ENCODE measurements at places on chromosomes 5 and 9.

DNA sequence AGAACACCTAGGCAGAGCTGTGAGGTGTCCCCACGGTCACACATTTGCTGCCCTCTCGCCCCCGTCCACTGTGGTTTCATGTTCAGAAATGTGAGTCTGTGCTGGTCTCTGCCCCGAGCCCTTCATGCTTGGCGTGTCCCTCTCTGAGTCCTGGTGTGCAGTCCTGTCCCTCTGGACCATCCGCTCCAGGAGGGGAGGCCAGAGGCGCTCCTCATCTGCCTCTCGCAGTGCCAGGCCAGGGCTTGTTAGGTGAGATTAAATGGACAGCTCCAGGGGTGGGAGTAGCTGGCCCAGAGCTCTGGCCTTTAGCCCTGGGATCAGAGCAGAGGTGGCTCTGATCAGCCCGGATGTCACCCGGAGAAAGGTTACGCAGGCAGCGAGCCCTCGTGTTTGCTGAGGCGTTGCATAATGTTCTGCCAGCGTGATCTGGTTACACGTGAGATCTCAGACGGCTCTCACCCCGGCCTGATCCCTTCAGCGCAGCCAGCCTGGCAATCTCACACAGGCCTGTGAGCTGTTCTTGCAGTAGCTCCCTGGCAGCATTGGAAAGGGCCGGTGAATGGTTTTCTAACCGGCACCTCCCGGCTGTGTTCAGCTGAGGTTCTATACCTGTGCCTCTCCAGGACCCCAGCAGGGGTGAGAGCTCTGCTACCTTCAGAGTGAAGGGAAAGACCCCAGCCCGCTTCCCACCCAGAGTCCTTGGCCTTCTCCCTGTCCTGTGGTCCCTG is 24.5 kb downstream of the PTGES2 start:
- peak; percentile 41 for DNase-seq

- no peak for DNase-seq
Measured at GRCh38 chr5:170342153-170342725, 44.7 kb upstream of the LCP2 start.

- DNase-seq: no peak
Measured at GRCh38 chr5:152184266-152184665, 220.8 kb downstream of the NMUR2 start.

DNA sequence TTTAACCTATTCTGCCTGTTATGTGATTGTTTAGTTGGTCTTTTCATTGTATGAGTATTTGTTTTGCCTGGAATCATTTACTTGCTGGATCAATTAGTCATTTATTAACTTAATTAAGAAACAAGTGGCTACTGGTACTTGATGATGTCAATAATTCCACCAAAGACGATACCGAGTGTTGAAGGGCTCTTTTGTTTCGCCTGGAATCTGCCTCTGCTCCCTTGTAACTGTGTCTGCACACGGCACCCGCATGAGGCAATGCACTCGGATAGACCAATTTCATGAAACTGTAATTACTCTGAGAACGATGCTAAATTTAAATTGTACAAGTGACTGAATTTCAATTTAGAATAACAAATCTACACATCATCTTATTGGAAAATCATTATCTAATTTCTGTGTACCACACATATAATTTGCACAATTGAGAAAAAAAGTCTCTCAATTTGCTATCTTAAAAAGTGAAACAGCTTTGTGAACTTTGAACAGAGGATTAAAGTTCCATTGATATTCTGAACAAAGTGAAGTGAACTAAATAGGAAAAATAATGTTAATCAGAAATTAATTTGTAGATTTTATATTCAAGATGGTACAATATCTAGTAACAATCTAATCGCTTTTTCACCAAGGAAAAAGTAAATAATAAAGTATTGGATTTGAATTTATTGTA is 143.2 kb downstream of the CTNND2 start:
- DNase-seq: no peak

DNA sequence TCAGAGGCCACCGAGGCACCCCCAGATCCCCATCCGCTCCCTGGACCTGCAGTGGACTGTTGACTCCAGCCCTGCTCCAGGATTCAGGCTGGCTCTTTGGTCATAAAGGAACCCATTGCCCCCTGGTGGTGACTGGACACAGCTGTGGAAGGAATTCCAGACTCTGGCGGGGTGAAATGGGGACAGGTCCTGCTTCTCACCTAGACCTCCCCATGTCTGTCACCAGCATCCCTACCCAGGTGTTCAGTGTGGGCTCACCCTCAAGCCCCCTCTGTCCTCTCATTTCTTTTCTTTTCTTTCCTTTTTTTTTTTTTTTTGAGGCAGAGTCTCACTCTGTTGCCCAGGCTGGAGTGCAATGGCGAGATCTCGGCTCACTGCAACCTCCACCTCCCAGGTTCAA is 25.5 kb upstream of the STXBP1 start:
- DNase-seq: peak; percentile 85

DNA sequence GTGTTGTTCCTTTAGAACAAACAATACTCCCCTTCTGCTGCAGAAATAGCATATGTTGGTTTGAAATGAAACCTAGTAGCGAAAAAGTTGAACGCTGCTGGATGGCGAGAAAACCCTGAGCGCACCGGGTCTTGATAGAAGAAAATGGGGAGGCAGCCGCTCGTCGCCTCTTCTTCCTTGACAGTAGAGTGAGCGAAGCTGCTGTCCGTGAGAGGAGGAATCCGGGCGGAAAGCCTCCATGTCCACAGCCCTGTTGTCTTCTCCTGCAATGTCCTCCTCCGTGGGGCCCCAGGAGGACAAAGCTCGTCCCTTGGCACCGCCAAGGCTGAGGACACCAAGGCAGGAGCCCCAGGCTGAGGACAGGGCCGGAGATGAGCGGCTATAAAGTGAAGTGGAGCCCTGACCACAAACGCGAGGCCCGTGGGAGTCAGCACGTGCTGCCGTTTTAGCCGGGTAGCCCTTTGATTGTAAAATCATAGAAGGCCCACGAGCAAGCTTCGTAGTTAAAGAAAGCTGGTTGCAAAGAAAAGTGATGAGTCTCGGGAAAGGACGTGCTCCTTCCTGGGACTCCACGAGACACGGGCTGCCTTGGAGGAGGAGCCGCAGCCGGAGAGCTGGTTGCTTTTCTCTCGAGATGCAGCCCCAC is 35.6 kb downstream of the MRPL36 start:
- no peak for DNase-seq

DNA sequence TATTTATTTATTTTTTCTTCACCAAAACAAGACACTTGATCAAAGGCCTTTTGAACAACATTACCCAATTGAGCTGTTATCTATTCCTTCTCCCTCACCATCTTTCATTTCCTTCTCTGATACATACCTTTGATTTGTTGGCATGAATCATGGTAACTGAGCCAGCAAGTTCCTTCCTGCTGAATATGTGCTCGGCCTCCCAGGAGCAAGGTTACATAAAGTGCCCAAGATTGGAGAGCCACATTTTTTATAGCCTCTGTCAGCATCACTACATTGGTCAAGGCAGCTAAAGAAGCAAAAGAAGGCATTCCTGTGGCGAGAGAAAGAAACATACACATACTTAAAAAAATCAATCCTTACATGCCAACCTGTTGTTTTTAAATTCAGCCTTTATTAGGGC is 369.6 kb downstream of the CYLC2 start:
- no peak for DNase-seq

GRCh38 chr5:58466939-58467338 is 7.1 kb upstream of the PLK2 start:
- peak; percentile 24 for DNase-seq

DNA sequence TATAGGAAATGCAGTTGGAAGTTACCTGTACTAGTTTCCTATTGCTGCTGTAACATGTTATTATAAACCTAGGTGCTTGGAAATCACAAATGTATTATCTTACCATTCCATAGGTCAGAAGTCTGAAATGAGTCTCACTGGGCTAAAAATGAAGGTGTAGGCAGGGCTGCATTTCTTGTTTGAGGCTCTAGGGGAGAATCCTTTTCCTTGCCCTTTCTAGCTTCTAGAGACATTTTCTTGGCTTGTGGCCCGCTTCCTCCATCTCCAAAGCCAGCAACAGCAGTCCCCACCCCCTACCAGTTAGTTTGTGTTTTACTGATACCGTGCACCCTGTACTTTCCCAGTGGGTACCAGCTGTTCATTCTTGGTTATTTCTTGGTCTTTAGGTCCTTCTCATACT is 153.3 kb downstream of the SLF1 start:
- DNase-seq: no peak

DNA sequence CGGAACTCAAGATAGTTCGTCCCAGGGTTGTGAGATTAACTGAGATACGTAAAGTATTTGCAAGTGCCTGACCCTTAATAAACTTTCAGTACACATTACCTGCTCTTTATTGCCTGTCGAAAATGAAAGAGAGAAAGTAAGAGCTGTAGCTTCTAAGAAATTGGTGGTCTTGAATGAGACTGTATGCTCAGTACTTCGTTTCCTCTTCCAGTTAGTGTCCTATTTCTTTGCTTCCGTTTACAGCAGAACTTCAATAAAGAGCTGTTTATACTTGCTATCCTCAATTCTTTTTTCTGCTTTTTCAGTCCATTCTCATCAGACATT is 534 bp downstream of the SRFBP1 start:
- DNase-seq: no peak

DNA sequence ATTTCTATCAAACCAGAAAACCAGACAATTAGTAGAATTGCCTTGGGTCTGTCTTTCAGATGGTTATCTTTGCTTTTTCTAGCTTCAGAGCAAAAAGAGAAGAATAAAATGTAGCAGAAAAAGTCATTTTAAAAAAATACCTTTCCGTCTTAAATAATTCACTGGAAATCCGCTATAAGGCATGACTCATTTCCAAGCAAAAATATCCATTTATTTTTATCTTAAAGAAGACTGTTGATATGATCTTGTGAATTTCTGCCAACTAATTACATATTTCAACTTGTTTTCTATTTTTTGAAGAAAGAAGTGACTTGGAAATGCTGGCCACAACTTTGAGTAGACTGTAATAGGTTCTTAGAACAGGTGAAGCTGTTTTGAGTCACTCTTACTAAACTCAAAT is 83.7 kb downstream of the VCAN start:
- no peak for DNase-seq

- no peak for DNase-seq
Measured at GRCh38 chr5:160547061-160547460, 125.4 kb downstream of the PTTG1 start.

DNA sequence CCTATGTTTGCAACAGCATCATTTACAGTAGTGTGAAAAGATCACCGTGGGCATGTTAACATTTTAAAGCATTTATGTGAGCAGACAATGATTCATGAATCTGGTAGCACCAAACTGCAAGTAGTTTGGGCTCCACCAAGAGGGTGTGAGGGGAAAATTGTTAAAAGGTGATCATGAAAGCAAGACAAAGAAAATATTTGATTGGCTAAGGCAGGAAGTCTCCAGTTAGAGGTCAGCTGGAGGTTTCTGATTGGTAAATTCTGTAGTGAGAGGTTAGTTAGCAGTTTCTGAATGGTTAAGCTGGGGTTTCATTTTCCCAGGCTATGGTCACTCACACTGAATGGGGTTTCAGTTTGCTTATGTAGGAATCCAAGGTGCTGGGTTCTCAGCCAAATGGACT is 13.5 kb upstream of the DRD1 start:
- no peak for DNase-seq

GRCh38 chr9:95048225-95049087 is 269.1 kb downstream of the FANCC start:
- peak; percentile 57 for DNase-seq

GRCh38 chr5:134138416-134139376 is 24.2 kb downstream of the TCF7 start:
- no peak for DNase-seq

- DNase-seq: no peak
Measured at GRCh38 chr9:20015427-20015931, 226.6 kb upstream of the SLC24A2 start.

DNA sequence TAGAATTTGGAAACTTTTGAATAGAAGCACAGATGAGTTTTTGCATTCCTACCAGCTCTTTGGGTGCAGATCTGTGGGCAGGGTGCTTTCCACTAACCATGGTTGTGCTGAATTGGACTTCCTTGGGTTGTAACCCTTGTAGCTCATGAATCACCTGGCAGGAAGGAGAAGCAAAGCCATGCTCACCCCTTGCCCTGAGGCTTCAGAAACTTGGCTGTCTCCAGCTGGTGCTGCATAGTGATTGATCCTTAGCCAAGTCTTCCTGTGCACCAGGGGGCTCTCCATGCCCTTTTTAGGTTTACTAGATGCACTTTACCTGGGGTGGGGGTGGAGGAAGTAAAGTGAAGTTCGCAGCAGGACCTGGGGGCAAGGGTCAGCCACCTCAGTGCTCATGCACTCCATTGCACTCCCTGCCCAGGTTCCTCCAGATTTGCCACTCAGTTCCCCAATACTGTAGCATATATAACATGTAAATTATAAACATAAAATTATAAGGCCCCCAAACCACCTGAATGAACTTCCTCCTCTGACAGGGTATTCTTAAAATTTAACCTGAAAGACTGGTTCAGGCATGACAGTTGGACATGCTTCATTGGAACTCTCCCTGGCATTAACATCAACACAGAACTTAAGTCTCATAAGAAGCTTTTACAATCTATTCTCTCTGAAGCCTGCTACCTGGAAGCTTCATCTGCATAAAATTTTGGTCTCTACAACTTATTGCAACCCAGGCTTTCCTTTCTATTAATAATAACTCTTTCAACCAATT is 25.8 kb upstream of the IFNA14 start:
- DNase-seq: no peak

- DNase-seq: no peak
Measured at GRCh38 chr9:2502760-2503159, 118.8 kb upstream of the VLDLR start.

GRCh38 chr9:127406799-127407491 is 10.0 kb downstream of the SLC2A8 start:
- no peak for DNase-seq

DNA sequence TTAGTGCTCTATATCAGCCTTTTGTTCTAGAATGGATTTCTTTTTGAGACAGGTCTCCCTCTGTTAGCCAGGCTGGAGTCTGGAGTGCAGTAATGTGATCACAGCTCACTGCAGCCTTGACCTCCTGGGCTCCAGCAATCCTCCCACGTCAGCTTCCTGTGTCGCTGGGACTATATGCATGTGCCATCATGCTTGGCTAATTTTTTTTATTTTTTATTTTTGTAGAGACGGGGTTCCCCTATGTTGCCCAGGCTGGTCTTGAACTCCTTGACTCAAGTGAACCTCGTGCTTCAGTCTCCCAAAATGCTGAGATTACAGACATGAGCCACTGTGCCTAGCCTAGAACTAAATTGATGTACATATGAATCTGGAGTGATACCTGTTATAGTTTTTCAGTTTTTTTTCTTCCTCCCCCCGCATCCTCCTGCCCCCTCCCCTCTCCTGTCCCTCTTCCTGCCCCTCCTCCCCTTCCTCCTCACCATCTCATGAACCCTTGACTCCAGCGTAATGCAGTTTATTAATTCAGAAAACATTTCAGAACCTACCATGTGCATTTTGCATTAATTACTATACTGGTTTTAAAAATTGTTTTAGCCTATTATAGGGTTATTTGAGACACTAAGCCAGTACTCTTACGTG is 37.4 kb upstream of the TNFAIP8 start:
- peak; percentile 73 for DNase-seq

DNA sequence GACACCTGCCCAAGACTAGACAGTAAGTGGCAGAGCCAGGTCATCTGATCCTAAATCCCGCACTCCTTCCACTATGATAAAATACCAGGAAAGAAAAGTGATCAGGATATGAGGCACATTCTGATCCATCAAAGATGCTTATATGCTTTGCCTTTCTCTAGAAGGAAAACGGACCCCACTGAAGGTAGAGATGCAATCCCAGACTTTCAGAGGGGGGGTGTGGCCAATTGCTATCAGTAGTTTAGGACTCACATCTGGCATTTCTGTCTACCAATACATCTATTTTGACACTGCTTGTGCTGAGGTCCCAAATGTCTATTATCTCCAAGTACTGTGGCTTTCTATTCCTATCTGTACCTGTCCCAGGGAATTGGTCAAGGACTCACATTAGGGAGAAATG is 1.7 kb downstream of the TRIM52 start:
- DNase-seq: no peak

Data from inflammatory macrophage (primary cell).